Dermis blood vessel endothelial cell (primary cell): ENCODE measurements at places on chromosomes 3 and 15.
A peak's percentile ranks its signal among the peaks of the same experiment; 100 is the strongest.

- peak; percentile 80 for DNase-seq
Measured at GRCh38 chr3:160531311-160531710, 34.1 kb downstream of the KPNA4 start.

DNA sequence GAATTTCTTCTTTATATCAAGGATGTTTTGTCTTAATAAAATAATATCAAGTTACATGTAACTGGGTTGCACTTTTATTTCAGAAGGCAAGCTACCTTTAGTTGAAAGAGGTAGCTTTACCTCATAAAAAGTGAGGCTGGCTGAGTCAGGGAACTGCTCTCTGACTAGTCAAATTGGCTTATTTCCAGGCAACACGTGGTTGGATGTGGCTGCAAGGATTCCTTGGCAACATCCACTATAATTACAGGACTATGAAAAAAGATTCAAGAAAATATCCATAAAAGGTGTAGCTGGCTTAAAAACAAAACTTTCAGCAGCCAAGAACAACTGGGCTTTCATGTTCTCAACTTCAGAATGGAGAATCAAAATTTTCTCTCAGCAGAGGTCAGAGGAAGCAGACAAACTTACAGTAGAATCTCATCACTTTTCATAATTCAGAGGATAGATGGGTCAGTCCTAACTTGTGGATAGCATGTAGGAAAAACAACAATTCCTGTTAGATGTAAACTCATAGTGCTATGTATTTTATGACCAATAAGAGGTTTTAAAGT is 779.1 kb downstream of the MECOM start:
- peak; percentile 95 for DNase-seq

- DNase-seq = no peak
Measured at GRCh38 chr3:32575451-32576113, 4.9 kb upstream of the DYNC1LI1 start.

- DNase-seq = no peak
Measured at GRCh38 chr15:27506752-27507151, 535.8 kb downstream of the GABRG3 start.

GRCh38 chr3:20878691-20879090 is 692.7 kb upstream of the SGO1 start:
- DNase-seq = no peak

DNA sequence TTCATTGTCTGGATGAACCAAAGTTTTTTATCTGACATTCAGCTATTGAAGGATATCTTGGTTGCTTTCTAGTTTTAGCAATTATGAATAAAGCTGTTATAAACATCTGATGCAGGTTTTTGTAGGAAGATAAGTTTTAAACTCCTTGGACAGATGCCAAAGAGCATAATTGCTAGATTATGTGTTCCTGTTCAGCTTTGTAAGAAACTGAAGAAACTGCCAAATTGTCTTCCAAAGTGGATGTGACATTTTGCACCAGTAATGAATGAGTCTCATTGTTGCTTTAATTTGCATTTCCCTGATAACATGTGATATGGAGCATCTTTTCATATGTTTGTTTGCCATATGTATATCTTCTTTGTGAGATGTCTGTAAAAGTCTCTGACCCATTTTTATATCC is 239.9 kb upstream of the TTC14 start:
- no peak for DNase-seq

DNA sequence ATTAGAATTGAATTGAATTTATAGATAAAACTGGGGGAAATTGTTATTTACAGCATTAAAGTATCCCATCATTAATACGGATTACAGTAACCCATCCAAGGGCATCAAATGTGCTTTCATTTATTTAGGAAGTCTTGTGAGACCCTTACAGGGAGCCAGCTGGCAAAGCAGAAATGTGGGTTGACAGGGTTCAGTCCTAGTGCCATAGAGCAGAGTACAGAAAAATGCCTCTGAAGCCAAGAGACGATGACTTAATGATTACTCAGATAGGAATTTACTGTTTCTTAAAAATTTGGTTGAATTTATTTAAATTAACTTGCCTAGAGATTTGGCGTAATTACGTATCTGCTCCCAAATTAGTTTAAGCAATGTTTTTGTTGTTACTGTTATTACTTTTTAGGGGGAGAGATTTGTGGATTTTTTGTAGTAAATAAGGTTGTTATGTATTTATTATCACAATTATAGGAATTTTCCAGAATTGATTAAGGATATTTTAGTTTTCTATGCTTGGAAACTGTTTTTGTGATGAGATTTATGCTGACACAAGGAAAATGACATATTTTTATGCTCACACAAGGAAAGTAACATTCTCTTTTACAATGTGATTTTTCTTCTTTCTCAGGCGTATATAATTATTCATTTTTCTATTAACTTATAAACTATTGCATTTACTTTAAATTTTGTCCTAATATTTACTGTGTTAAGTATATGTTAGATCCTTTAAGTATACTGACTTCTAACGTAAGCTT is 152.0 kb downstream of the EPHA6 start:
- DNase-seq = no peak

- peak; percentile 31 for DNase-seq
Measured at GRCh38 chr15:55496716-55497115, 11.3 kb downstream of the DNAAF4 start.

DNA sequence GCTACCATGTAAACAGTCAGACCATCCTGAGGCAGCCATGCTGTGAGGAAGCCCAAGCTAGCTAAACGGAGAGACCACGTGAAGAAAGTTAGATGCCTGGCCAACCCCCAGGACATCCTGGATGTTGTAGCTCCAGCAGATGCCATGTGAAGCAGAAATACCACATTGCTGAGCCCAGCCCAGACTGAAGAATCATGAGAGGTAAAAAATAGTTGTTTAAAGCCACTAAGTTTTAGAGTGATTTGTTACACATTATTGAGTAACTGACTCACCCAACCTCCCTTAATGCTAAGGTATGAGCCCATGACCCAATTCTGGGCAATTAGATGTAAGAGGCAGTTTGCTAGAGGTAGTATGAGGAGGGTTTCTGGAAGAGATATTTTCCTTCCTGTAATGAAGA is 200.5 kb downstream of the THRB start:
- no peak for DNase-seq

GRCh38 chr15:32878869-32879805 is 161.3 kb downstream of the GREM1 start:
- no peak for DNase-seq

GRCh38 chr3:65593780-65594752 is 444.7 kb downstream of the MAGI1 start:
- DNase-seq = no peak

- DNase-seq = no peak
Measured at GRCh38 chr15:52428297-52428696, 100.4 kb downstream of the MYO5A start.

GRCh38 chr3:152760024-152760563 is 74.8 kb upstream of the P2RY1 start:
- no peak for DNase-seq

DNA sequence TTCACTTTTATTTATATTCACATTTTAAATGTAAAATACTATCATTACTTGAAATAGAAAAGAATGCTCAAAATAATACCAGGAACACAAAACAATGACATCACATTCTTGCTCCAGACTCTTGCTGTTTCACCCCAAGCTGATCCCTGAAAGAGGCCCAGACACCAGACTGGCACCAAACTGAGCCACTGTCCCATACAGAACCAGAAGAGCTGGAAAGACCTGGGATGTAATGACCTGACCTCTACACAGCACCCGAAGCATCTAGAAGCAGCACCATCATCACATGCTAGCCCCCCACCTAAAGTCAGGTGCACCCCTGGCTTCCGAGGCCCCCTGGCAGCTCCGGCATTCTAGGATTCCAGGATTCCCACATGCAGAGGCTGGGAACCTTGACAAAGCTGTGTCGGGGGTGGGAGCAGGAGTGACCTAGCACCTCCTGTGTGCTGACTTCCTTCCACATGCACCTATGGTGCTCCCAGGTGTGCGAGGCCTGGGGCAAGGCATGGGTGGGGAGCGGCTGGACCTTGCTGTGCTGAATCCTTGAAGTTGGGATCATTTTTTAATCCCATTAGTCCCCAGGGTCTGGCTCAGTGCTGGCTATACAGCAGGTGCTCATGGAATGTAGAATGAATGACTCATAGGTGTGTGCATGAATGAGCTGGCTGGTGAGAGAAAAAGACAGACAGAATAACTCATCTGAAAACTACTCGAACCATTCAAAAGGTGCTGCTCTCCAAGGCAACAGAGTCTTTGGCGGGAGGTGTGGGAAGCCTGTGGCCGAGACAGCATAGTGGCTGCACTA is 144.7 kb upstream of the IQSEC1 start:
- no peak for DNase-seq

- no peak for DNase-seq
Measured at GRCh38 chr15:39748276-39748675, 34.4 kb downstream of the FSIP1 start.

DNA sequence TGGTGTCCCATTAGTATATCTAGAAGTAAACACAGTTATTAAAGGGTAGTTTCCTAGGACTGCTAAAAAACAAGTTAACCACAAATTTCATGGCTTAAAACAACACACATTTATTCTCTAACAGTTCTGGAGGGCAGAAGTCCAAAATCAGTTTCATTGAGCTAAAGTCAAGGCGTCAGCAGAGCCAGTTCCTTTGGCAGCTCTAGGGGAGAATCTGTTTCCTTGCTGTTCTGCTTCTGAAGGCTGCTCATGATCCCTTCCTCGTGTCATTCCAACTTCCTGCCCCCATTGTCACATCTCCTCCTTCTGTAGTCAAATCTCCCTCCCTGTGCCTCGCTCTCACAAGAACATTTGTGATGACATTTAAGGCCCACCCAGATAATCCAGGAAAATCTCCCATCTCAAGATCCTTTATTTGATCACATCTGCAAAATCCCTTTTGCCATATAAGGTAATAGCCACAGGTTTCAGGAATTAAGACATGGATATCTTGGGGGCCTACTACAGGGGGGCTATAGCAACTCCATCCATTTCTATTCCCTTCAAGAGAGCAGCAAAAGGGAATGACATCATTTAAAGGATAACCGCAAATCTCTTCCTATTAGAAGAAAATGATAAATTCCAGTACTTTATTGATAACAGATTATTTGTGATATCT is 50.1 kb downstream of the GPR176 start:
- DNase-seq = peak; percentile 20

GRCh38 chr3:182567700-182568099 is 225.6 kb upstream of the ATP11B start:
- no peak for DNase-seq

- no peak for DNase-seq
Measured at GRCh38 chr3:132464066-132464465, 46.8 kb downstream of the DNAJC13 start.

- DNase-seq = no peak
Measured at GRCh38 chr15:66961407-66961884, 104.0 kb upstream of the SMAD3 start.

GRCh38 chr3:47283193-47283537 is 421 bp downstream of the KLHL18 start:
- DNase-seq = peak; percentile 38

GRCh38 chr15:40392986-40393948 is 10.7 kb downstream of the KNSTRN start:
- DNase-seq = no peak

- DNase-seq = peak; percentile 86
Measured at GRCh38 chr15:60751985-60752952, 273.3 kb upstream of the ICE2 start.

DNA sequence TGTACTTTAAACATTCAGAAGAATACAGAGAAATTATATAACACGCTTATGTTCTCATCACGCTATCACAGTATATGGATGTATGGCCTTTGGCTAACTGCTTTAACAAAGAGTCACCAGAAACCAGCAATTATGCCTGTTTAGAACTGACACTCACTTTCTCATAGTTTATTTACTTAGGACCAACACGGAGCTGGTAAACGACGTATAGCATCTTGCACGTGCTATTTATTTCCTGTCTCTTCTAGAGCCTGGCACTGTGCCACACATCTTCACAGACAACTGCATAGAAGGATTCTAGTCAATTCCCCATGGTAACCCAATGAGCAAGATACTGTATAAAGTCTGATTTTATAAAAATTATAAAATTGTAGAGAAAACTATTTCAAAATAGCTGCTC is 43.6 kb downstream of the TBC1D2B start:
- DNase-seq = peak; percentile 64

GRCh38 chr3:22729212-22729611 is 473.9 kb upstream of the UBE2E2 start:
- no peak for DNase-seq

- DNase-seq = no peak
Measured at GRCh38 chr3:28110869-28111268, 130.6 kb upstream of the CMC1 start.

- DNase-seq = no peak
Measured at GRCh38 chr3:61903931-61904657, 342.7 kb downstream of the PTPRG start.

GRCh38 chr3:119570229-119570628 is 9.1 kb upstream of the ADPRH start:
- DNase-seq = no peak

- DNase-seq = no peak
Measured at GRCh38 chr15:33160581-33161165, 33.8 kb downstream of the FMN1 start.

- DNase-seq = no peak
Measured at GRCh38 chr3:88010810-88011209, 48.0 kb downstream of the CGGBP1 start.

GRCh38 chr3:123385001-123385401 is 63.9 kb downstream of the ADCY5 start:
- DNase-seq = no peak

GRCh38 chr3:10783360-10784351 is 32.4 kb upstream of the SLC6A11 start:
- DNase-seq = peak; percentile 67

- DNase-seq = no peak
Measured at GRCh38 chr15:81279621-81280485, 44.1 kb downstream of the STARD5 start.

DNA sequence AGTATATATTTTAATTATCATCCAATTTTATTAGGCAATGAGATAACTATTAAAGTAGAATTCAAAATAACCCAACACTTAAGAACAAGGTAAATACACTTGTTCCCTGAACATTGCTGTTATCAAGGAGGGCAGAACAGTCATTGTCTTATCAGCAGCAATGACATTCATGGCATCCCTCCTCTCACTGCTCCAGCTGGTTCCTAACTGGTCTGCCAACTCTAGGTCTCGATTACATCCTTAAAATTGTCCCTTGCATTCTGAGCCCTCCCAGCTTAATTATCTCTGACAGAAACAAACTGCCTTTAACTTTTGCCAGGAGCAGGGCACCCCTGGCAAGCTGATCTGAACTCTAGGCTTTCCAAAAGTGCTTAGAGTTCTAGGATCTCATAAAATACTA is 14.0 kb upstream of the DYNC1LI1 start:
- DNase-seq = no peak

- no peak for DNase-seq
Measured at GRCh38 chr3:193941486-193941885, 194.5 kb upstream of the HES1 start.

- DNase-seq = no peak
Measured at GRCh38 chr3:47978386-47978785, 37.8 kb downstream of the MAP4 start.

GRCh38 chr15:68428431-68428940 is 3.5 kb downstream of the ITGA11 start:
- no peak for DNase-seq
